ENCODE measurements at places on chromosomes 16 and 17. TPM values are rescaled to one million over a fixed set of nuclear protein-coding genes. Genes with fewer than 3 reads are reported as not detected.

KIF22 gene
- 57.5 TPM for total RNA-seq

DNA sequence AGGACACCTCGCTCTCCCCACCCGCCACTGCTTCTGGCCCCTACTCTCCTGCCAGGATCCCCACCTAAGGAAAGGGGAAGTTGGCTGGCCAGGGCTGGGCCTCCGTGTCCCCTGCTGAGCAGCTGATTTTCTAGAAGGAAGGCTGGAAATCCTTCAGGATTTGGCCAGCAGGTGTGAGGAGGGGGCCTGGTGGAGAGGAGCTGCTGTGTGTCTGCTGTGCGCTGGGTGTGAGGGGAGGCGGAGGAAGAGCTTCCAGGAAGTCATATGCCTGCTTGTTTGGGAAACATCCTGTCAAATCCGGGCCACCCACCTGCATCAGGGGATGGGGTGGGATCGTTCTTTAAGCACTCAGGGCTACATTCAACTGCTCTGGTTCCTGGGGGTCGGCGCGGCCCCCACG, 28.6 kb downstream of the TPSG1 start:
- no peaks in the 10 kb centered on the region for H3K36me3 ChIP-seq
- H3K4me1 ChIP-seq = no peaks in the 10 kb centered on the region
- no peak for DNase-seq

PYDC1 gene
- total RNA-seq = not detected

DNA sequence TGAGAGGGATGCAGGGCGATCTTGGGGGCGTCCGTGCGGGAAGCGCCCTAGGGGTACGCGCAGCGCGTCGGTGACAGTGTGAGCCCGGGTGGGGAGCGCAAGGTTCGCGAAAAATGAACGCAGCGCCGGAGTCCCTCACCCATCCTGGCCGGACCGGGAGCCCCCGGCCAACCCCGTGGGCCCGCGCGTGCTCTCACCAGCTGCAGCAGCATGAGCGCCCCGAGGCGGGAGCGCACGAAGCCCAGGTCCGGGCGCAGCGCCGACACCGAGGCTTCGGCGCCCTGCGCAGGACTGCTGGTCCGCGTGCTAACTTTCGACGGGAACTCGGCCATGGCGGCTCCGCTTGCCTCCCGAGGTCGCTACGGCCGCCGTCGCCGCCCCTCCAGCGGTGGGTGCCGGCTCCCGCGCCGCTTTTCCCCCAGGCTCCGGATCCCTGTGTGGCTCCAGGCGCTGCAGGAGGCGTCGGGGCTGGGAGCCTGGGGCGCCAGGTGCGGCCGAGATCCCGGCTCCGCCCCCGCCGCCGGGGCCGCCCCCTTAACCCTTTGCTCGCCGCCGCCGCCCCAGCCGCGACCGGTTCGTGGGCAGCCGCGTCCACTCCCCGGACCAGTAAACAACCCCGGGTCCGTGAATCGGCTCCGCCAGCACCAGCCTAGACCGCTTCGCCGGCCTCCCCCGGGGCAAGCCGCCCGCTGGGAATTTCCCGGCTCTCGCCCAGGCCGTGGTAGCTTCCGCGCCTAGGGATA, at the start of gene PLLP:
TSS of gene PLLP (minus strand) at position 464 of the 743 bp plus-strand sequence. CDS start at position 332, 132 bp downstream.
- no peak within 1 kb of the TSS for H3K27ac ChIP-seq
- DNase-seq = peak; percentile 57
- H3K4me3 ChIP-seq = peak within 1 kb of the TSS; percentile 46
- no peaks in the 10 kb centered on the region for H3K4me1 ChIP-seq
- H3K36me3 ChIP-seq = no peaks in the 10 kb centered on the region

DNA sequence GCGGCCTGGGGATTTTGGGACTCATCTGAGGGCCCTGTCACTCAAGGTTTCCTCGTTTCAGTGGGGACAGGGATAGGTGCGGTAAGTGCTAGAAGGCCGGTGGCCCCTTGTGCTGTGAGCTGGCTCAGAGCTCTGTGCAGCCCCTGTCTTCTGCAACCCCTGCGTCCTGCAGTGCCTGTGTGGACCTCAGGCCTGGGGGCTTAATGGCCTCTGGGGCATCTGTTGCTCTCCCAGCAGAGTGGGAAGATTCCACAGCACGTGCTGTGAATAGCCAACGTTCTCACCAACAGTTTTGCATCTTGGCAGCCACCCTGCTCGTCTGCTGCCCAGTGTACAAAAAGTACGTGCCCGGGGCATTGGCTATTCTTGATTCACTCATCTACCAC, 4.9 kb downstream of the FOXC2 start:
- peak overlapping the region; percentile 76 for H3K4me3 ChIP-seq
- DNase-seq = no peak
- no peak overlapping the region for H3K27ac ChIP-seq
- no peaks in the 10 kb centered on the region for H3K36me3 ChIP-seq
